ENCODE measurements at places on chromosomes 4 and X.

DNA sequence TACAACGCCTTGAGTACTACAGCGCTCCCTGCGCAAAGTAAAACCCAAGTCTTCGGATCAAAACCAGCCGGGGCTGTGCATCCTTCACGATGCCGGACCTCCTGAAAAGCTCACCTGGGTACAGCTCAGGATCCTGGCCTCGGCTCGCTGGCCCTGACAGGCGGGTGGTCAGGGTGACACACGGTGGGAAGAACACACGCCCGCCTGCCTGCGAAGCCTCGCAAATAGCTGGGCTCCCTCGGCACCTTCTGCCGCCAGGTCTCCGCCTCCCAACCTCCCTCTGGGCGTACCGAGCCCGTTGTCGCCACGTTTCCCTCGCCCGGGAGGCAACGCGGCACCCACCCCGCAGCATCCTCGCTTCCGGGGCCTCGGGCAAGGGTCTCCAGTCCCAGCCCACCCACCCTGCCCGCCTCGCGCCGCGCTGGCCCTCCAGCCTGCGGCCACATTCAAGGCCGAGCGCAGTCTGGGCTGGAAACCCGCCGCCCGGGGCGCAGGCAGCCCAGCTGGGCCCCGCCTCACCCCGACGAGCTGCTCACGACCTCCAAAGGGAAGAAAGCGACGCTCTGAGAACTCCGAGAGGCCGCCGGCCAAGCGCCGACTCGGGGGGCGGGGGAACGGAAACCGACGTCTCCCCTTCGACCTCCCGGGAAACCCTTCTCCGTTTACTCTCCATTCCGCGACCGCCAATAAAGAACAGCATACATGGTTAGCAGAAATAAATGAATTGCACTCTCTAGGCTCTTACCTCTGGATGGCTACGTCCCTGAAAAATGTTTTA lies 511 bp downstream of the PPM1K start:
- no peak for DNase-seq

DNA sequence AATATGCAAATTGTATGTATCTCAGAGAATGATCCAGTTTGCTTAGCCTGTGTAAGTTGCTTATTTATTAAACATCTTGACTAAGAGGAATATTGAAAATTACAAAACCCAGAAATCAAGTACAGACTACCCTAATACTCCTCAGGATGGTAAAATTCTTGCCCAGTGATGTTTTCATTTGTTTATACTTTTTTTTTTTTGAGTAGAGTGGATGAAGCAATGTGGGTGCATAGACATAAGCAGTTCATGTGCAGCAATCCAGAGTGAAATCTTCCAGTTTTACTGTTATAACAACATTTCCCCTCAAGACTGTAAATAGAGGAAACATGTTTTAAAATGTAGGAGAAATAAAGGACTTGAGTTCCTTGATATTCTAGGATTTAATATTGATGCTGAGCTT lies 4.7 kb downstream of the GLRB start:
- DNase-seq: no peak

GRCh38 chr4:40340030-40340429 lies 4.9 kb downstream of the CHRNA9 start:
- no peak for DNase-seq

DNA sequence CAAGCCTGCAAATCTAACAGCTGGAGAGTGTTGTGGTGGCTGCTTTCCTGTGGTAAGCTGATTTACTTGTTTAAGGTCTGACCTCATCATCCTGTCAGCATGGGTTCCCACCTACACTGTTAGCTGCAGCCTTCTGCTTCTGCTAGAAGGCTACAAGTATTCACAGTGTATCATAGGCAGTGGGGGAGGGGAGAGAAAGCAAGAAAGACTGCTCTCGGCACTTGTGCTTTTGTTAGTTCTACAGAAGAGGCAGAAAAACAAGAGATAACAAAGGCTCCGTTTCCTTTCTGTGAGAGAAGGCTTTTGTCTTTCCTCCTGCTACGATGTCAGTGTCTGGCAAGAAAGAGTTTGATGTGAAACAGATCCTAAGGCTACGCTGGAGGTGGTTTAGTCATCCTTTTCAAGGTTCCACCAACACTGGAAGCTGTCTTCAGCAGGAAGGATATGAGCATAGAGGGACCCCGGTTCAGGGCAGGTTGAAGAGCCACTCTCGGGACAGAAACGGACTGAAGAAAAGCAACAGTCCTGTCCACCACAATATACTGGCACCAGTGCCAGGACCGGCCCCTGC lies at the start of gene KLHL4:
Gene KLHL4, plus strand, starts transcription at position 232 of the 571 bp plus-strand sequence. Its CDS starts 92 bp downstream, at position 324.
- DNase-seq: no peak

- no peak for DNase-seq
Observed at GRCh38 chrX:110015032-110015431, 12.1 kb downstream of the TMEM164 start.

DNA sequence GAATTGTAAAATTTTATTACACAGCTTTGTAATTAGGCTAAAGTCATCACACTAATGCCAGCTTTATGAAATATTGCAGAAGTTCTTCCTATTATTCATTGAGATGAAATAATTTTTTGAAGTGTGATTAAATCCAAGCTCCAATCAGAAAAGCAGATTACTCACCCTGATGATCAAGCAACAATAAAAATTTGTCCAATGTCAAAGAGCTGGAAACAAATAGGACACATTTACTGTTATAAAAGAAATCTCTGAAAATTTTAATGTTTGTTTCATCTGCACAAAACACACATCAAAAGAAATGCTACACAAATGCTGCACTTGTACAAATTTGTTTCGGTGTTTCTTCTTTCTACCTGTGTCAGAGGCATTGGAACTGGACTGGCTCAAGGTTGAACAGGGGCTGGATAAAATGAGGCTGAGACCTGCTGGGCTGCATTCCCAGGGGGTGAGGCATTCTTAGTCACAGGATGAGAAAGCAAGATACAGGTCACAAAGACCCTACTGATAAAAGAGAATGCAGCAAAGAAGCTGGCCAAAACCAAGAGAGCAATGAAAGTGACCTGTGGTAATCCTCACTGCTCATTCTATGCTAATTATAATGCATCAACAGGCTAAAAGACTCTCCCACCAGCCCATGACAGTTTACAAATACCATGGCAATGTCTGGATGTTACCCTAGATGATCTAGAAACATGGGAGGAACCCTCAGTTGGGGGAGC lies 78.3 kb downstream of the GASK1B start:
- DNase-seq: no peak

DNA sequence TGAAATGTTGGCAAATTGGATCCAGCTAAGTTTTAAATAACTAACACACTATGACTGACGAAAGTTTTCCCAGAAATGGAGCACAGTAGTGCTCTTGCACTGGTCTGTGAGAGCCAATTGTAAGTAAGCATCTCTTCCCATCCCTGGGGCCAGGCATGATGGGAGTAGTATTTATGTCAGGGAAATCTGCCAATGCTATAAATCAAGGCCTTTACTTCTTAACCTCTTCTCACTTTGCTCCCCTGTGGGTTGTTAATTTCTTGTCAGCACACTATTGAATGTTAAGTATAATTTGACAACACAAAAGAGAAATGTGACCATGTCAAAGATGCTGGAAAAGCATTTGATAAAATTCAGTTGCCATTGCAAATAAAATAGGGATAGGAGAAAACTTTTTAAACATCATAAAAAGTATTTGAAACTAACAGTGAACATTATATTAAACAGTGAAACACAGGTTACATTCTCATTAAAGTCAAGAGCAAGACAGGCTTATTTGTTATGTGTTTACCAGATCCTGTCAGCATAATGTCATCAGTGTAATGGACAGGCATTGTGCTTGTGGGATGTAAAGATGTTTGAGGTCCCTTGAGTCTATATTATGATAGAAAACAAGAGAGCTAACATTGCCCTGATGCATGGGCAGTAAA lies 5.0 kb downstream of the F8A1 start:
- DNase-seq: no peak

DNA sequence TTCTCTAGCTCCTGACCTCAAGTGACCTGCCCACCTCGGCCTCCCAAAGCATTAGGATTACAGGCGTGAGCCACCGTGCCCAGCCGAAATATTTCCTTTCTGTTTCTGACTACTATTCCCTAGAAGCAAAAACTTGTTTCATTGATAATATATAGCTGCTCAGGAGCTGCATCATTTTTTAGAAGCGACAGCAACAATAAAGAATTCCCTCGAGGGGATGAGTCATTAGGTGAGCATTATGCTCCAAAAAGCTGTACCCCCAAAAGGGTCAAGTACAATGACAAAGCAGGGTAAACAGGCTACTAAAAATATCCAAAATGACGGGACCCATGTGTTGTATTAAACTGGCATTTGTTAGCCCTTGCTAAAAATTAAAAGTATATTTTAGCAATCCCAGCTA lies 67.0 kb downstream of the RBM47 start:
- DNase-seq: no peak

GRCh38 chr4:141432000-141432712 lies 204.2 kb upstream of the IL15 start:
- DNase-seq: no peak

DNA sequence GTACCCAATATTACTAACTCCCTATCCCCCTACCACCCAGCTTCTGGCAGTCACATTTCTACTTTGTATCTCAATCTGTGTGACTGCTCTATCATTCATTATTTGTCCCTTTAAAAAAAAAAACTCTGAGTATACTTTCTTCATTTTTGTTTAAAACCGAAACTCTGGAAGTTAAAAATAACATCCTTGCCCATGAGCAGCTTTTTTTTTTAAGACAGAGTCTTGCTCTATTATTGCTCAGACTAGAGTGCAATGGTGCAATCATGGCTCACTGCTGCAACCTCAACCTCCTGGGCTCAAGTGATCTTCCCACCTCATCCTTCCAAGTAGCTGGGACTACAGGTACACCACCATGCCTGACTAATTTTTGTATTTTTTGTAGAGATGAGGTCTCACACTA lies 15.8 kb downstream of the UBE2K start:
- DNase-seq: no peak

GRCh38 chrX:46279925-46280313 lies 265.3 kb downstream of the ZNF674 start:
- DNase-seq: no peak

- DNase-seq: no peak
Observed at GRCh38 chr4:121156822-121157769, 7.0 kb downstream of the TNIP3 start.

DNA sequence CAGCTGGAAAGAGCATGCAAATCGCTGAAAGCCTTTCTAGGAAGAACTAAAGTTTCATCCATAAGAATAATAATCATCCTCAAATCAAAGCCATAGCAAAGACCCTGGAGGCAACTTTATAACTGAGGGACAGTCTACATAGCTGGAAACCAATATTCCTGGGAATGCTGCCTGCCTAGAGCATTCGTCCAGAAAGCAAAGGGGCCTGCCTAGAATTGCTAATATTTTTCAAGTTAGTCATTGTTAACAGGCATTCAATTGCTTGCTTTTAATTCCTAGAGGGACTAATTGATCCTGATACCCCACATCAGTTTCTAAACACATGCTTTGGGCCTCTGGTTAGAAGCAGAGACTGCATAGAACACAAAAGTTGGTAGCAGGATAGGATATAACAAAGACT lies 4.2 kb upstream of the PPARGC1A start:
- no peak for DNase-seq

- DNase-seq: no peak
Observed at GRCh38 chrX:64570204-64570603, 175.0 kb upstream of the MTMR8 start.

DNA sequence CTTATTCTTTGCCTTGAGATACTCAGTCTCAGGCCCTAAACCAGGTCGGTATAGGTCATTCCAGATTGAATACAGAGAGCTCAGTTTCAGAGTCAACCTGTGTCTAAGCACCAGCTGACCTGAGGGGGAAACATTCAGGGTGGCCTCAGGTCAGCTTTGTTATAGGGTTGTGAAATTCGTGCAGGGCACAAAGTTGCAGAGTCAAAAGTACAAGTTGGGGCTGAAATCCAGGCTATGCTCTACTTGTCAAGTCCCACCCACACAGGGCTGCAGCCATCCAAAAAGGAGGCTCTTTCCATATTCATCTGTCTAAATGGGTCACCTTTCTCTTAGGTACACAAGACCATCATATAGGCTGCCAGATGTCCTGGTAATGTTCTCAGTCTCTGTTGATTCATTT lies 89.7 kb downstream of the ITIH6 start:
- no peak for DNase-seq

DNA sequence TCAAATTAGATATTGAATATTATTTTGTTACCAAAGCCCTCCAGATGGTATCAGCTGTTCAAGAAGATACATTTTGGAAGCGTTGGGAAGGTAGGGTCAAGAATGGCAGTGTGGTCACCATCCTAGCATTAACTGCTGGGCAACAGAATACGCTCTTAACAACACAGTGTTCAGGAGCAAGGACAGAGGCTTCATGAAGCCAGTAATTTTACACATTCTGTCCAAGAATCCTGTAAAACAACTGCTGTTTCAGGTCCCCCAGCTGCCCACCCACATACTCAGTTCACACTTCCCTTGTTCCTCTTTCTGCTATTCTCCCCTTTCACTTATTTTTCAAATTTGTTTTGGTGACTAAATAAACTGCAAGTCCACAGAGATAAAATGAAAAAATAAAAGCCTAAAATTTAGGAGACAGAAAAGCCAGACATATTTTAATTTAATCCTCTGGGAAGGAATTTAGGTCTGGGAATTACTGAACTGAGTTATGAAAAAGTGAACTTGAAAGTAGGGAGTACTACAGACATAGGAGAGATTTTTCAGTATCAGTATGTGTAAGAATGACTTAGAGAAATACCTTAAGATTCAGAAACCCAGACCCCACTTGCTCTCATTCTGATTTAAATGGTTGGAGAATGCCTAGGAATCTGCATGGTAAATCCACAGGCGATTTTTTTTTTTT lies 406.7 kb downstream of the MAPK10 start:
- DNase-seq: no peak

GRCh38 chrX:29762006-29762405 lies 453.4 kb upstream of the MAGEB2 start:
- DNase-seq: no peak

DNA sequence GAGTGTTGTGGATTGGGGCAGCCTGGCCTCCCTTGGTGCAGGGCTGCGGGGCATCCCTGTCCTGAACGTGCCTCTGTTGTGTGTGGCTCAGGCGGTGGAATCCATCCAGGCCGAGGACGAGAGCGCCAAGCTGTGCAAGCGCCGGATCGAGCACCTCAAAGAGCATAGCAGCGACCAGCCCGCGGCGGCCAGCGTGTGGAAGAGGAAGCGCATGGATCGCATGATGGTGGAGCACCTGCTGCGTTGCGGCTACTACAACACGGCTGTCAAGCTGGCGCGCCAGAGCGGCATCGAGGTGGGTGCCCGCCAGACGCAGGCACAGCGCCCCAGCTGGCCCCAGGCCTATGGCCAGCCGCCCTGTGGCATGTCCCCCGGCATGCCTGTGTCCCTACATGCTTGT lies 25.6 kb downstream of the MAEA start:
- DNase-seq: no peak

DNA sequence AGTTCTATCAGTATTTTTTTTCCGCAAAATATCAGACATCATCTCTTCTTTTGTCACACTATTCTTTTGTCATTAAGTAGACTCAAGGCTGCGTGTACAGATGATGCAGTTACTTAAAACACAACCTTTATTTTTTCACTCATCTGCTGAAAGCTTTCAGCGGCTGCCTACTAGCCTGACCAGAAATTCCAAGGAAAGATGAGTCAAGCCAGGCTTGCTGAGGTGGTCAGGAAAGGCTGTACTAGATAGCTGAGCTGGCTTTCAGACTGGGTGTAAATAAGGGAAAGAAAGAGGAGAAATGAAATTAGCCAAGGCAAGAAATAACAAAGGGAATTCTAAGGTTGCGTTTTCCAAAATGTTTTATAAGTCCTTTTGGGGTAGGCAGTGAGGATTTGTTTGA lies 17.9 kb downstream of the STK26 start:
- DNase-seq: no peak

All from DMS 273 treated with DMSO at 0.1 percent for 48 hours (cell line).